ENCODE measurements at places on chromosomes 1 and 21. TPM values are rescaled to one million over a fixed set of nuclear protein-coding genes. Genes with fewer than 3 reads are reported as not detected.

PCAT6 gene
- total RNA-seq: 1.1 TPM

FMO2 gene
- 25.1 TPM for total RNA-seq

ALG14 gene
- total RNA-seq: 3.2 TPM

LENEP gene
- not detected for total RNA-seq

DNA sequence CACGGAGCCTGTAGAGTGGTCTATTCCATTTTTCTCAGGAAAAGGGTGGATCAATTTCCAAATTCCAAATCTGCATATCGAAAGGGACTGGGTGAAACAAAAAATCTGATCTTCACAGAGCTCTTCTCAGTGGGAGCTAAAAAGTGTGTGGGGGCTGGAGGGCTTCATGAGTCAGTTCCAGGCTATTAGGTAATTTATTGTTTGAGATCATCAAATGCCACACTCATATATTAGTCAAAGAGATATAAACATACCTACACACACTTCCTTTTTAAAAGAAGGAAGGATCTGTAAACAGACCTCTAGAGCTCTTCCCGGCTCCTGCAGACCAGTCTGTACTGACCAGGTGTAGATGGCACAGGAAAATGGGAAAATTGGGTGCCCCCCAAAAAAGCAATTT, 175.4 kb downstream of the ZBTB18 start:
- no peak for DNase-seq

GRCh38 chr1:54299037-54299436, 99.1 kb downstream of the MRPL37 start:
- DNase-seq: no peak

DNA sequence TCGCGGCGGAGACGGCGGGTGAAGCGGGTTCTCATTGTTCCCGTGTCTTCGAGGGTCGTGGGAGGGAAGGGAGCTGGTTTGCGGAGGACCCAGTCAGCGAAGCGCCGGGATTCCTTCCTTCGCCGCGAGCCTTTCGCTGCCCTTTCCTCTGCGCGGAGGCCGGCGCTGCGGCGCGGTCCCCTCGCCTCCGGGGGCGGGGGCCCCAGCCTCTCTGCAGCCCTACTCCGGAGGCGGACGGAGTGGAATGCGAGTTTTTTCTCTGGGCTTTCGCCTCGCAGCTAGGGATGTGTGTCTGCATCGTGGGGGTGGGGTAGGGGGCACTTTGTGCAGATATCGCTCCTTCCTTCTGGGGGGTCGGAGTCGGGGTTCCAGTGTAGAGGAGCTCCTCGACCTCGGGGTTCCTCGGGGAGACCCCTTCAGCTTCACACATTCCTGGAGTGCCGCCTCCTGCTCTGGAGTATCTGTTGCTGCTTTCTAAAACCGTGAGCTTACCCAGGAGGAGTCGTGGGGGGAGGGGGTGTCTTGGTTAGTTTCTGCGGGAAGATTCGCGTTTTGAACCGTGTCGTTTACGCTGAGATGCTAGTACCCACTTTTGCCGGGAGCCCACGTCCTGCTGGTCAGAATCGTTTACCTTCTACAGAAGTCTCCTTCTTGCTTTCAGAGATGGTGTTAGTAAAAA, 595 bp downstream of the RNF2 start:
- peak; percentile 16 for DNase-seq
